ENCODE measurements at places on chromosomes 16 and 17.

DNA sequence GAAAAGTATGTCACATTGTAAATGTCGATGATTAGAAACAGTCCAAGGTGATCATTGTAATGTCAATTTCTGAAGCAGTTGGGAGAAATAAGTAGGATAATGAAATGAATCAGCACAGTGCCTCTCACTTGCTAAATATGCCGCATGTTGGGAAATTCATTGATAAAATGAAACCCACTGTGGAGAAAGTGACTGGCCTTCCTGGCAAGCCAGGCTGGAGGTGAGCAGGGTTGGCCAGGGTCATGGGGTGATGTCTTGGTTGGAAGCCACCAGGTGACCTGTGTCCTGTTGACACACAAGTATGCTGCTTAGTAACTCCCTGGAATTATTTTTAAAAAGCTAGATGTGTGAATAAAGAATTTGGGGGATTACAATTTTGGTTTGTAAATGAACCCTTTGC is 14.9 kb upstream of the WNT9B start:
- DNase-seq: no peak

DNA sequence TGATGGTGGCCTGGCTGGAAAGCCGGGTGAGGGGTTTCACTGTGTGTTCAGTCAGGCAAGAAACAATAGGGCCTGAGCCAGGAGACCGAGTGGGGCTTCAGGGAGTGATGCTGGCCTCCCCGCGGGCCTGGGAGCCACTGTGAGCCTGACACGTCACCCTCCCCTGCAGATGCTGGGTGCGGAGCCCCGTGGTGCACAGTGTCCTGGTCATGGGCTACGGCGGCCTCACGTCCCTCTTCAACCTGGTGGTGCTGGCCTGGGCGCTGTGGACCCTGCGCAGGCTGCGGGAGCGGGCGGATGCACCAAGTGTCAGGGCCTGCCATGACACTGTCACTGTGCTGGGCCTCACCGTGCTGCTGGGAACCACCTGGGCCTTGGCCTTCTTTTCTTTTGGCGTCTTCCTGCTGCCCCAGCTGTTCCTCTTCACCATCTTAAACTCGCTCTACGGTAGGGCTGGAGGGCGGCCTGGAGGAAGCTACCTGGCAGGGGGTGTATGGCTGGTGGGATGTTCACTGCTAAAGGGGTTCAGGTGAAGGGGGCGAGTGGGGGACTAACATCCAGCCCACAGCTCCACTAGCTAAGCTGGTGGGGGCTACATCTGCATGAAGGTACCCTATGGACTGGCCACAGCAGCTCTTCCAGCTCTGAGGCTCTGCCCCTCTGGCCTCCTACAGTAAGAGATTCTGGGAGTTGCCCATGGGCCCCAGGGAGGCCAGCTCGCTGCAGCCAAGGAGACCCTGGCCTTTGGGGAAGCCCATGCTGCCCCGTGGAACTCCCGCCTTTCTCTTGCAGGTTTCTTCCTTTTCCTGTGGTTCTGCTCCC is 32.4 kb downstream of the ADGRG5 start:
- DNase-seq: no peak

DNA sequence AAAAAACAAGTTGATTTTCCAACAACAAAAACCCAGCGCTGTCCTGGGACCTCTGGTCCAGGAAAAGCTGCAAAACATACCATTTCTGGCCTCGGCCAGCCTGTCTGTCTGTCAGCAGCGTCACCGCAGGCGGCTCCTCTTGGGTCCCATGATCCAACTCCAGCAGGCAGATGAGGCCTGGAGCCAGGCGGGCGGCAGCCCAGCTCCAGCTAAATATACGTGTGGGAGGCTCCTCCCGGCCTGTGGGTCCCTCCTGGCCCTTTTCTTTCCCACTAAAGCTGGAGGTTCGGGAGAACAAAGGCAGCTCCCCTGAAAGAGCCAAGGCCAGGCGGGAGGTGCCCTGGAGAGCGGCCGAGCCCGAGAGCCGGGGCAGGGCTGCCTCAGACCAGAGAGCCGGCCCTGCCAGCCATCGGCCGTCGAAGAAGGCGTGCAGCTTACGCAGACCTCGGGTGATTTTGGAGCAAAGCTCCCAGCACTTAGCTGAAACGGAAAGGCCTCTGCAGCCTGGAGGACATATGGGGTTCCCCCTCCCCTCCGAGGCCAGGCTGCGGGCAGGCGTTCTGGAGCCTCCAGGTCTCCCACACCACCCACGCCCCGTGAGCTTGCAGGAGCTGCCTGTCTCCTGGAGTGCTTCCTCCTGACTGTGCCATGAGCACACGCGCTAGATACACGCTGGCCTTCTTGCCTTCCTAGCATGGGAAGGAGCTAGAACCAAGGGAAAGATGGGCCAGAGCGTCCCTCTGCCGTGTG is 19.9 kb upstream of the JPH3 start:
- no peak for DNase-seq

DNA sequence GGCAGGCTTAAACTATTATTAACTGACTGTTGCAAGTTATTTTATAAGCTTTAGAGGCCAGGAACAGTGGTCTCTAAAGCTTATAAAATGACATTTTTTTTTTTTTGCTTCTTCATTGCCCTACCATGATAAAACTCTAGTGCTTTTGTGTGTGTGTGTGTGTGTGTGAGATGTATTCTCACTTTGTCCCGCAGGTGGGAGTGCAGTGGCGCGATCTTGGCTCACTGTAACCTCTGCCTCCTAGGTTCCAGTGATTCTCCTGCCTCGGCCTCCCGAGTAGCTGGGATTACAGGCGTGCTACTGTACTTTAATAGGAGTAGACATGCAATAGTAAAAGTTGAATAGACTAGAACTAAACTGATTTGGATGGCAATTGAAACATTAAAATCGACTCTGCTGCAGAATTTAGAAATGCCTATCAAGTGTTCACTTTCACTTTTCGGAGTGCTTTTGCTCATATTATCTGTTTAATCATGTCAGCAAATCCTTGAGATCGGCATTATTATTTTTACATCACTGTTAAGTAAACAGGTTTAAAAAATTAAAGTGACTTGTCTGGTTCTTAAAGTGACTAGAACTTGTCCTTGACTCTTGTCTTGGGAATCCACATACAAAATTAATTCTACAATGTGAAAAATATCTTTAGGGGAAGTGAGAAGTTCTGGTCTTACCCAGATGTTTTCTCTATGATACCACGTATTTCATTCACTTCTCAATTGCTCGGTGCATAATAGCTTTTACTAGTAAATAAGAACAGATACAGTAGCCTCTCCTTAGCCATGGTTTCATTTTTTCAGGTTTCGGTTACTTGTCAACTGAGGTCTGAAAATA is 8.4 kb upstream of the PCTP start:
- peak; percentile 9 for DNase-seq

- no peak for DNase-seq
Measured at GRCh38 chr17:73003487-73003886, 89.0 kb downstream of the SLC39A11 start.

- no peak for DNase-seq
Measured at GRCh38 chr16:56764835-56765234, 34.9 kb downstream of the NUP93 start.

DNA sequence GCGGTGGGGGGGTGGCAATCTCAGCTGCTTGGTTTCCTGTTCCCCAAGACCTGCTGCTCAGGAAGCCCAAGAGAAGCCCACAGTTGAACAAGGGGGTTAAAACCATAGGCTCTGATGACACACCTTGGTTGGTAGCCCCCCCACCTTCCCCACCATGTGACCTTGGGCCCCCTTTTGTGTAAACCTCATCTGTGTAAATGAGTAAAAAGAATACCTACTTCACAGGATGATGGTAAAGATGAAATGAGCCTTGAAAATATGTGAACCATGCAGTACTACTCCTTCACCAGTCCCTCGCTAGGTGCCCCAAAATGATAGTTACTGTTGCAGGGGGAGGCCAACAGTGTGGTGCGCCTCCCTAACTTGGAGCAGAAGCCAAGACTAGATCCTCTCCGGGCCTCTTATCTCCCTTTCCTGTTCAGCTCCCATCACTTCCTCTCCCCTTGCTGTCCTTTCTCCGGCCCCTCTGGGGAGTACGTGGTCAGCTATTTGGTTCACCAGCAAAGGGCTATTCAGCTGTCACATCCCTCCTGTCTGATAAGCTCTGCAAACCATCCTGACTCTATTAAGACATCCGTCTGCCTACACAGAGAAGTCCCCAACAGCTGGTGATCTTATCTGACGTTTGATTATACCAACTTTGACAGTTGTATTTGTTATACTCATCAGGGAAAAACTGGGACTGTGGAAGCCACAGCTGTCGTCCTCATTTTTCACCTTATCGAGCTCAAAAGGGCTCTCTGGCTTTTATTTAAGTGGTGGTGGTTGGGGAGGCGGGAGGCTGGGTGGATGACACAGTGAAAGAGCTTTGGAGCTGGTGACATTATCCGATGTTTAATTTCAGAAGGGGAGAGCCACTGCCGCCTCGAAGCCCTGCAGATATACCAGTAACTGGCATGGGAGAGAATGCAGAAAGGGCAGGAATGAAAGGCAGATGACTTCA is 19.9 kb downstream of the DCAKD start:
- DNase-seq: peak; percentile 45

DNA sequence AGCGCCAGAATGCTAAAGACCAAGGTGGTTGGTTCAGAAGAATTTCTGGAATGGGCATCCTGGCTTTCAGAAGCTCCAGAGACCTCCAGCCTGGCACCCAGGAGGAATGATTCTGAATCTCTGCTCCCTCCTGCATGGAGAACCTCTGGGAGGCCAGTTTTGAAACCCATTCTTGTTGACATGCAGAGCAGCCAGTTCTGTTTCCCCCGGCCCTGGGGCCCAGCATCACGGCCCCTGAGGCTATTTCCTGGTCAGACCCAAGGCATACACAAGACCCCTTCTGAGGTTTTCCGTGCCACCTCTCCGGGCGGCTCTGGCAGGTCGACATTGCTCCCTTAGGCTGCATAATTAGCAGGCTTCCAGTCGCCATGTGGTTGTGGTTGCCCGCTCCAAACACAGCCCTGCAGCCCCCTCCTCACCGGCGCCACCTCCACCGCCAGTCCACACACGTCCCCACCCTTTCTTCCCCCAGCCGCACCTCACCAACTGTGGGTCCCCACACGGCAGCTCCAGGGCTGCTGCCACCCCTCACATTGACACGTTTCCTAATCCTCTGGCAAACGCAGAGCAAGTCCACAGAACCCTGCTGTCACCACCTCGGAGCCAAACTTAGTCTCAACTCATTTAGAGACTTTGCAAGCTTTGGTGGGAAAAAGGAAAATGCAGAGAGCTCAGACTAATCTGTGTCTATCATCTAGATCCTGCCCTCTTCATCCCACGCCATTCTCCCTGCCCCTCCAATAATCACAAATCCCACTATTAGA is 367.1 kb downstream of the SOX9 start:
- DNase-seq: no peak

DNA sequence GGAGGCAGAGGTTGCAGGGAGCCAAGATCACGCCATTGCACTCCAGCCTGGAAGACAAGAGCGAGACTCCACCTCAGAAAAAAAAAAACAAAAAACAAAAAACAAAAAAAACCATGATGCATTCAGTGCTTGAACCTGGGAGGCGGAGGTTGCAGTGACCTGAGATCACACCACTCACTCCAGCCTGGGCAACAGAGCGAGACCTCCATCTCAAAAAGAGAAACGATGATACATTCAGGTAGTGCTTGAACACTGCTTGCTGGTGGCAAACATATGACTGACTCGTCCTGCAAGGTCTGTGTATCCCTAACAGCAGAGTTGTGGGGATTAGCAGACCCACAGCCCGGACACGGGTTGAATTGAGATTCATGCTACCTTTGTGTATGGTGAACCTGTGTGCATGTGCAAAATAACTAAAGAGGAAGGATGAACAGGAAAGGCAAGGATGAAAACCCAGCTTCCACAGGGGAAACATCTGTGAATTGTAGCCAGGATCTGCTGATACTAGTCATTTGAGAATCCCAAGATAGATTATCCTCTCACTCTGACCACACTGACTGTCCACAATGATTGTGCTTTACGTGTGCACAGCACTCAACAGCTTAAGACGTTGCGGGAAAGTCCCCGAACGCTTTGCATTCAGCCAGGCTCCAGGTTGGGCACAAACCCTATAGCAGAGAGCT is 52.4 kb upstream of the MRPS23 start:
- DNase-seq: no peak

GRCh38 chr16:81612351-81613163 is 166.5 kb upstream of the PLCG2 start:
- DNase-seq: no peak

GRCh38 chr17:21078016-21078780 is 35.4 kb upstream of the USP22 start:
- DNase-seq: no peak

GRCh38 chr16:23835390-23836077 is at the start of gene PRKCB:
TSS of gene PRKCB (plus strand) at chr16:23835983.
- peak; percentile 90 for DNase-seq

GRCh38 chr17:8867361-8867981 is at the start of gene PIK3R6:
TSS of gene PIK3R6 (minus strand) at chr17:8867674. CDS start at chr17:8849794, 17,880 bp downstream.
- peak; percentile 48 for DNase-seq

DNA sequence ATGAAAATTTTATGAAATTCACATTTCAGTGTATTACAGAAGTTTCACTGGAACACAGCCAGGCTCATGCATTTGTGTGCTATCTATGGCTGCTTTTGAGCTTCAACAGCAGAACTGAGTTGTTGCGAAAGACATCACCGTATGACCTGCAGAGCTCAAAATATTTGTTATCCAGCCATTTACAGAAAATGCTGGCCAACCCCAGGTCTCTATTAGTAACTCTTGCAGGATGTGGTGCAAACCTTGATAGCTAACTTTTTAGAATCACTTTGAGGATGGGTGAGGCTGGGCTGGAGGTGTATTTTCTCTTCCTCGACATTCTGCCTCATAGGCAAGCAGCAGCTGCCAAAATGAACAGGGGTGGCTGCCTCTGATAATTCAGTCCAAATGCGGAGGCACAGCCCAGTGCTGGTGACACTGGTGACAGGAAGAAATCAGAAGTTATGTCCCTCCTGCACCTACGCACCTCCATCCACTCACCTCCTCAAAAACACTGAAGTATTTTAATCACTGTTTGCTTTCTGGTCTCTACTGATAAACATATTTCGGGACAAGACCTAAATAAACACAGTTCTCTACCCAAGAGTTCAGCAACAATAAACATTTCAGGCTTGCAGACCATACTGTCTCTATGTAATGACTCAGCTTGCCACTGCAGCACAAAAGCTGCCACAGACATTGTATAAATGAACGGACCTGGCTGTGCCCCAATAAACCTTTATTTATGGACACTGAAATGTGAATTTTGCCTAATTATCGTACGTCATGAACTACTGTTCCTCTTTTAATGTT is 28.5 kb downstream of the ARHGAP17 start:
- DNase-seq: peak; percentile 21

GRCh38 chr16:9996221-9996620 is 186.0 kb downstream of the GRIN2A start:
- DNase-seq: no peak

DNA sequence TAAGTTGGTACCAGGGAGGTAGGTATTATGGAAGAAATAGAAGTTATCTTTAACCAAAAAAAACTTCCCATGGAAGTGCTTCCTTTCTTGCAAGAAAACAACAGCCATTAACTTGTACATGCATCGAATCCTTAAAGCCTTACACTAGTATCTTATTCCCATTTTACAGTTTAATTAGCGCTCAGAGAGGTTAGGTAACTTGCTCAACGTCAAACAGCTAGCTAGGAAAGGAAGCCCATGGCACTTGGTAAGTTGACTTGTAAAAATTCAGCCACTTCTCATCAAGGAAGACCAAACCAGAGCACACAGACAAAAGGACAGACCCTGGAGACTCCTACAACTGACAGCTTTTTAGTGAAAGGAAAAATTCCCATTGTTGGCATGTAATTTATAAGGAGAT is 3.5 kb upstream of the NTAN1 start:
- DNase-seq: no peak

GRCh38 chr16:26031286-26031685 is 339.5 kb downstream of the HS3ST4 start:
- no peak for DNase-seq

All from KBM-7 (cell line).